ENCODE measurements at places on chromosomes 3 and 15. TPM values are rescaled to one million over a fixed set of nuclear protein-coding genes. Genes with fewer than 3 reads are reported as not detected.

The ZBTB47 gene
- 21.5 TPM for total RNA-seq

The ZSCAN2 gene
- 11.6 TPM for total RNA-seq

The SERINC4 gene
- 0.09 TPM for total RNA-seq

The ZMYND10 gene
- 0.28 TPM for total RNA-seq

The KNL1 gene
- 1.3 TPM for total RNA-seq

The OR5H15 gene
- not detected for total RNA-seq

The PGBD4 gene
- total RNA-seq, result 1.8 TPM

The HAPLN3 gene
- total RNA-seq, result 4.7 TPM

The LRRC31 gene
- not detected for total RNA-seq

The LIPH gene
- total RNA-seq, result not detected

The GREM1 gene
- total RNA-seq, result 307 TPM

The P2RY1 gene
- total RNA-seq, result 4.4 TPM

The THAP10 gene
- total RNA-seq, result 1.0 TPM
